Kidney glomerular epithelial cell (primary cell): ENCODE measurements at places on chromosomes 6 and 20.
A peak's percentile ranks its signal among the peaks of the same experiment; 100 is the strongest.

GRCh38 chr6:36347621-36348020, 10.9 kb upstream of the BNIP5 start:
- DNase-seq = no peak

DNA sequence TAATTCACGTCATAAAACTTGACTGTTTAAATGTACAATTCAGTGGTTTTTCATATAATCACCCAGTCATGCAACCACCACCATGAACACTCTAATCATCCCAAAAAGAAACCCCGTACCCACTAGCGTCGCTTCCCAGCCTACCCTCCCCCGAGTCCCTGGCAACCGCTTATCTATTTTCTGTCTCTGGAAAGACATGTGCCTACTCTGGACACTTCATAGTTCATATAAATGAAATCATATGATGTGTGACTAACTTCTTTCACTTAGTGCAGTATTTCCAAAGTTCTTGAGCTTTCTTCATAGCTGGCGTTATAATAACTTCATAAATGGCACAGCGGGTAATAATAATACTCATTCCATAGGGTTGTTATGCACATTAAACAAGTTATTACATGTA, 215.2 kb downstream of the MYLK4 start:
- DNase-seq = no peak

DNA sequence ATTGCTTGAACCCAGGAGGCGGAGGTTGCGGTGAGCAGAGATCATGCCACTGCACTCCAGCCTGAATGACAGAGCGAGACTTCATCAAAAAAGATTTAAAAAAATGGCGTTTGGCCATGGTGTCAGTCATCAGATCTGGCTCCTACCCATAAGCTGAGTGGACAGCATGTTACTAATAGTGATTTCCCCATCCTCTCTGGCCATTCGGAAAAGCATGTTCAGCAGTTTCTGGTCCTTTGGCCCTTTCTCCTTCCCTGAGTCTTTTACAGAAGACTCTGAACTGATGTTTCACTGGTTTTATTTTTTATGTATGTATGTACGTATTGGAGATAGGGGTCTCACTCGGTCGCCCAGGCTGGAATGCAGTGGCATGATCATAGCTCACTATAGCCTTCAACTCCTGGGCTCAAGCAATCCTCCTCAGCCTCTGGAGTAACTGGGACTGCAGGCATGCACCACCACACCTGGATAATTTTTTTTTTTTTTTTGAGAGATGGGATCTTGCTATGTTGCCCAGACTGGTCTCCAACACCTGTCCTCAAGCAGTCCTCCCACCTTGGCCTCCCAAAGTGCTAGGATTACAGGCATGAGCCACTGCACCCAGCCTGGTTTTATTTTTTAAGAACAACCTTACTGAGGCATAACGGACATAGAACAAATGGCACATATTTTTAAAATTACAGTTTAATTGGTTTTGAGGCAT, 84.2 kb upstream of the CNKSR3 start:
- no peak for DNase-seq

GRCh38 chr20:49608752-49609670, 41.1 kb upstream of the PTGIS start:
- peak; percentile 35 for DNase-seq

DNA sequence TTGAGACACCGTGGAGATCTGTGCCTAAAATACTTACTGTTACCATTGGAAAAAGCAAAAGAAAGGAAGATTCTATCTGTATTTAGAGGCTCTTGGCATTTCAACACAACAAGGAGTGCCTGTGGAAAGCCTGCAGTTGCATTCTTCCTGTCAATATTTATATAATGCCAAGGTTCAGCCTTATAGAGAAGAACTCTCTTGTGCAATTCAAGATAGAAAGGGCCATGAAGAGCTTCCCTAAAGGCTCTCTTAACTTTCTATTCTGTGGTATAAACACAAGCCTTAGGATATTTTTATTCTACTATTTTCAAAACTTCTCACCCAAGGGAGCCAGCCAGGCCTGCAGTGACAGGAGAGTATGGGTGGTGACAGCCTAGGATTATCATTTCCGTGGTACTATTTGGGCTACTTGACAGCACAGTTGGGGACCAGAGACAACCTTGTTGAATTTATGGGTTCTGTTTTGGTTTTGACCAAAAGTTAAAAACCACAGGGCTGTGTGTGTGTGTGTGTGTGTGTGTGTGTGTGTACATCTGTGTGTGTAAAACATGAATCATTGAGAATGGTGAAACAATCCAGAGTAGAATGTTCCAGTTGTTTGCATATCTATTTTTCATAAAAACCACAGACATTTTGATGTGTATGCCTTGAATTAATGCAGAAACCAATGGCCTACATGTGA, 700.9 kb upstream of the SLC35B3 start:
- DNase-seq = no peak

DNA sequence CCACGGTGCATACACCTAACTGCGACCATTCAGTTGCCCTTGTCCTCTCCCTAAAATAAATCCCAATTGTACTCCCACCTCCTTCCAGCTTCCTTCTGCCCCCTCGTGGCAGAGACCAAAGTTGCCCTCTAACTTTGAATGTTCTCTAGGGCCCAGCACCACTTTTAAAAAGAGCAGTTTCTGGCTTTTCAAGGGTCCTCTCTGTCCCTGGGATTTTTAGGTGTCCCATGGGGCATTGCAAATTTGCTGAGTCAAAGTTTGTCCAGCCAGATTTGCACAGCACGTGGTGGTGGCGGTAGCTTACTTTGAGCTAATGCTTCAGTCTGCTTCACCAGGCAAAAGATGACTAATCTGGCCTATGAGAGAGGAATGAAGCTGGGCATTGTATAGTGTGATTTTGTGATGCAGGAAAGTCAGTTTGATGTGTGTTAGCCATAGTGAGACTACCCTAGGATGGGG, 100.2 kb downstream of the PERP start:
- no peak for DNase-seq

DNA sequence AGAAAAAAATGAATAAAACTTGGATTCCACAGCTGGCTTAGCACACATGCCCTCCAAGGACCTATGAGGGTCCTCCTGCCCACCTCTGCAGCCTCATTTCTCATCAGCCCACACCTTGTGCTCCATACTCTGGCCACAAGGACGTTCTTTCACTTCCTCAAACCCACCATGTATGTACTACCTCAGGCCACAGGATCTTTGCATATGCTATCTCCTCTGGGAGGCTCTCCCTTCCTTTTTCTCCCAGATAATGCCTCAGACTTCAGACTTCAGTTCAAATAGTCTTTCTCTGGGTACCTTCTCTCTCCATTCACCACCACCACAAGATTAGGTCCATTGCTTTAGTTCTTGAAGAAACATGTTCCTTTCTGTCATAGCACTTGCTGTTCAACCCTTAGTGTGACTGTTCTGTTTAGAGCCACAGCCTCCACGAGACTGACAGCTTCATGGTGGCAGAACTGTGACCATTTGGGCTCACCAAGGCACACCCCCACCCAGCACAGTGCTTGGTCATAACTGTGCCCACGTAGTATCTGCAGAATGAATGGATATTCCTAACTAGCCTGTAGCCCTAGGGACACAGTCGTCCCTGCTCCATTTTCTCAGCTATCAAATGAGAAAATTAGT, 146.7 kb upstream of the LRFN2 start:
- no peak for DNase-seq
